ENCODE measurements at places on chromosomes 16 and 17. TPM values are rescaled to one million over a fixed set of nuclear protein-coding genes. Genes with fewer than 3 reads are reported as not detected.

DNA sequence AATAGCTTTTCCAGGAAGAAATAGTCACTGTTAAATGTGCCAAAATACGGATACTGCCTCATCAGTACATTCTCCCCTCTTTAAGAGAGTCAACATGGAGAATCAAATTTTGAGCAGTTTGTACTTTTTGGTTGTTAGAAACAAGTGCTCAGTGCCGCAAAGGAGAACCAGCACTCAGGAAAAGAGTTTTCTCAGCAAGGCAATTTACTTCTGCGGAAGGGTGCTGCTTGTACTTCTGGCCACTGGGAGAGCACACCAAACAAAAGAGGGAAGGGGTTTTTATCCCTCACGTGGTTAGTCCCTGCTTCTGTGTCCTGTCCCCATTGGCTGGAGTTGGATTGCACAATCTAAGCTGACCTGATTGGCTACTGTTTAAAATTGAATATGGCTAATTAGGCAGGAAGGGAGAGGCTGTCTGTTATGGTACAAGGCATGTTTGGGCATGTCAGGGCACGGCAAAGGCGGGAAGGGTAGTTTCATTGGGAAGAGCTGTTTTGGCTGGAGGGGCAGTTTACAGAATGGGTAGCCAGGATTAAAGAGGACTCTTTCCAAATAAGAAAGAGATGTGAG is 499.3 kb downstream of the CDH13 start:
- no peak for DNase-seq

DNA sequence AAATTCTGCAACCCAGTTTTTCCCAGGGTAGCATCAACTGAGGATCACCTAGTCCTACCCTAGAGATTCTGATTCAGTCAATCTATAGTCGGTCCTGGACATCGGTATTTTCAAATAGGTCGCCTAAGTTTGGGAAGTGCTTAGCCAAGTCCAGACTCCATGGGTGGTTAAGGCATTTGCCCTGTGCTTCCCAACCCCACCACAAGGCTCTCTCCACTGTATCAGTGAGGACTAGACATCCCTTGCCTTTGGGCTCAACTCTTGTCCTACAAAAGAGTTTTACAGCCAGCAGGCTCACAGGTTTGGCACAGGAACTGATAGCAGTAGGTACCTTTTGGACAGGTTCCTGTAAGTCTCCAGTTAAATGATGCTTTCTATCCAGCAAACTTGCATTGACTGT is 13.8 kb downstream of the HYDIN start:
- DNase-seq, result no peak

DNA sequence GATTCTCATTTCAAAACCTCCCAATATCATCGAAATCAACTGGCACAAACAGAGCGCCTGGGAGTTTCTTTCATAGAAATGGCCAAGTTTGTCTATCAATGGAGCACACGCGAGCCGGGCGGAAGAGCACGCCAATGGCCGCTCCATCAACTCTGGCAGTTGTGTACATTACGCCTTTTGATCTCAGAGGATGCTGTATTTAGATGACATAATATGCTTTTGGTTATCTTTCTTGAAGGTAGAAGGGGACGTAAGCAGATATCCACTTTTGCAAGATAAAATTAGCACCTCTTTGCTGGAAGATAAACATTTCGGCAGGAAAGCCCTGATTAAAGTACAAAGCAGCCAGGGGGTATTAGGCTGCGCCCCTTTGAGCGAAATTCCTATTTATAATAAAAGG is 287.4 kb downstream of the IRF8 start:
- DNase-seq, result no peak

- no peak for DNase-seq
Measured at GRCh38 chr17:65587534-65588180, 26.2 kb upstream of the AXIN2 start.

DNA sequence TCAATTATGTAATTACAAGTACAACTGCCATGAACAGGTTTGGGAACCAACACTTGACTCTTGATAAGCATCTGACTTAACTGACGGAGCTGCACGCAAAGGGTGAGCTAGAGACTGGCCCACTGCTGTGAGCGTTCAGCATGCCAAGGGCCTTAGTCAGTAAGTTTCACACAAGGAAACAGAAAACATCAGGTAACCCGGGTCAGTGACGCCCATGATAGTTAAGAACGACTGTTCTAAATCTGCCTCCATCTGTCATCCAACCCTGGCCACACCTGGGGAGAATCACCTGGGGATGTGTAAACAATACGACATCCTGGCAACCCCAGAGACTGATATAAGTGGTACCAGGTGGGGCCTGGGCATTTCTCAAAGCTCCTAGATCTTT is 12.3 kb downstream of the SMIM5 start:
- DNase-seq, result no peak

- DNase-seq, result no peak
Measured at GRCh38 chr17:8002721-8003593, 542 bp downstream of the GUCY2D start.

- DNase-seq, result no peak
Measured at GRCh38 chr16:4091240-4092012, 24.8 kb downstream of the ADCY9 start.

- DNase-seq, result no peak
Measured at GRCh38 chr17:57550668-57551315, 194.3 kb downstream of the CCDC182 start.

- DNase-seq, result no peak
Measured at GRCh38 chr16:88444826-88445582, 8.1 kb upstream of the ZFPM1 start.

DNA sequence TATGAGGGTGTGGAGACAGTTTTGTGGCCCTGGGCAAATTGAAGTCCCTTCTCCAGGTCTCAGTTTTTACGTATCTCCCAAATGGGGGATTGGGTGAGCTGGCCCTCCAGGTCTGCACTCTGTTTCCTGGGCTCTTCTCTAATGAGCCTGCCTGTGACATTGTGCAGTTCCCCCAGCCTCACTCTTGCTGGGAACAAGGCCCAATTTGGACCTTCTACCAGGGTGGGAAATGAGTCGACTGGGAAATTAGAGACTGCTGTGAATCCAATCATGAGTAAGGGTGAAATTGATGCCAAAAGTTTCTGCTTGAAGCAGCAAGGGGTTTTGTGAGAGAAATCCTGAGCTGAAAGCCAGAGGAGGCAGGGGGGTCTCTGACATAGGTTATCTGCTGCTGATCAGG is 71.5 kb upstream of the KSR1 start:
- no peak for DNase-seq

- no peak for DNase-seq
Measured at GRCh38 chr16:67430977-67431774, at the start of gene HSD11B2. Gene HSD11B2, plus strand, starts transcription at chr16:67431121. Its CDS starts 128 bp downstream, at chr16:67431249.

DNA sequence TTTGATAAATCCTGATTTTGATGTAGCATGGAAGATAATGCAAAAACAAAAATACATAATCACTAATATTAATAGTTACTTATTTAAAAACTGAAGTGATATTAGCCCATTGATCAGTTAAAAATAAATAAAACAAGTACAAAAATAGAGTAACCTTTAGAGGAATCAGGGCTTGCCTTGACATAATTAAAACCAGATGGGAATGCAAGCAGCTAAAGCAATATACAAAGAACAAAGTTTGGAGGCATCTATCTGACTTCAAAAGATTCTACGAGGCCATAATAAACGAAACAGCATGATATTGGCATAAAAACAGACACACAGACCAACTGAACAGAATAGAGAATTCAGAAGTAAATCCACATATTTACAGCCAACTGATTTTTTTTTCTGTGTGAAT is 15.0 kb upstream of the HEATR3 start:
- DNase-seq, result no peak

DNA sequence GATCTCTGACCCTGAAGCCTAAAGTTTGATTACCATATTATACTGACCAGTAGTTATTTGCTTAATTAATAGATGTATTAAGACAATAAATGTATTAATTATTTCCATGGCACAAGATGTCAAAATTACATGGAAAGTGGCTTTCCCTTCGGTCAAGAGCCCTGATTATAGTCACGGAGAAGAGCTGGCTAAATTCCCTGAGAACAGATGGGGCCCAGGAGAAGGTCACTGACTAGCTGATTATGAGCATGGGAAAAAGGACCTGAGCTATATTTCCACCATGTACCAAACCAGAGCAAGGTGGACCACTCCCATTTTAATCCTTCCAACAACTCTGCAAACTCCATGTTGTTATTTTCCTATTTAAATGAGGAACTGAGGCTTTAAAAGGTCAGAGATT is 12.9 kb upstream of the MYO18A start:
- DNase-seq, result no peak

DNA sequence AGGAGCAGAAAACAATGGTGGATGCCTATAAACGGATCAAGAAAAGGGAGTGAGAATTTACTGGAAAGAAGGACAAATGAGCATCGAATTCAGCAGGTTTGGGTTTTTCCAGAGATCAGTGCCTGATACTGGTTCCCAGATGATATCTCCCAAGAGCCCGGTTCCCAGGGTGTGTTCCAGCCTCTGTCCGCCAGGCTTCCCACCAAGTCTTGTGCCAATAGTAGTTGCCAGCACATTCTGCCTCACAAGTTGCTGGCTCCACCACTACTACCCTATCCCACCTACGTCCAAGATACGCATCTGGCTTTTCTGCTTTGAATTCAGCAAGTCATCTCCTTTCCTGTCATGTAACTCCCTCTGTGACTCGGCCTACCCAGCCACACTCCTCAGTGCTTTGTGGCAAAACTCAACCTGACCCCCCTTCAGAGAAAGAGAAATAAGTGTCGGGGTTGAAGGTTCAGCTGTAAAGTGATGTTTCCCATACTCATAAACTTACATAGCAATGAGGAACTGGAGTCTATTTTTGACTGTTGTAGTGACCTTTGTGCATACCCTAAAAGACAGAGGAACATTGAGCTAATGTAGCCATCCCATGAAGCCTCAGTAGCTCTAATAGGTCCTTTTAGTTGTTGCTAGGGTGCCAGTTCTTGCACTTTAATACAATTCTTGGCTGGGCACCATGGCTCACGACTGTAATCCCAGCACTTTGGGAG is 277.0 kb downstream of the IRX3 start:
- no peak for DNase-seq

GRCh38 chr16:51166091-51166490 is 15.0 kb upstream of the SALL1 start:
- DNase-seq, result no peak

GRCh38 chr16:47211218-47211617 is 67.5 kb upstream of the NETO2 start:
- DNase-seq, result no peak

DNA sequence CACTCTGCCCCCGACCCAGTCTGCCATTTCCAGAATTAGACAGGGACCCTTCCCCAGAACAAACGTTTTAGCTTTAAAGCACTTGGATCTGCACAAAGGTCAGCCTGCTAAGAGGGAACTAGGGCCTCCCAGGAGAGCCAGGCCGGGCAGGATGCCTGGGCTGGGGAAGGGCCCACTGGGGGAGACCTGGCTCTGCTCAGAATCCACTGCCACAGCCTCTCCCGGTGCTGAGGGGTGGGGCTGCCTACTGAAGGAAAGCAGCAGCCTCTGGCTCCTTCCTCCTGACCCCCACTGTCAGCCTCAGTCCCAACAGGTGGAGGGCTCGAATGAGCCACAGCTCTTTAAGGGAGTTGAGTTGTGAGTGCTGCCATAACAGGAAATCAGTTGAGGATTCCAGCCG is 1.7 kb downstream of the YBX2 start:
- no peak for DNase-seq

GRCh38 chr17:66025551-66025950 is 166.4 kb downstream of the CEP112 start:
- DNase-seq, result no peak

DNA sequence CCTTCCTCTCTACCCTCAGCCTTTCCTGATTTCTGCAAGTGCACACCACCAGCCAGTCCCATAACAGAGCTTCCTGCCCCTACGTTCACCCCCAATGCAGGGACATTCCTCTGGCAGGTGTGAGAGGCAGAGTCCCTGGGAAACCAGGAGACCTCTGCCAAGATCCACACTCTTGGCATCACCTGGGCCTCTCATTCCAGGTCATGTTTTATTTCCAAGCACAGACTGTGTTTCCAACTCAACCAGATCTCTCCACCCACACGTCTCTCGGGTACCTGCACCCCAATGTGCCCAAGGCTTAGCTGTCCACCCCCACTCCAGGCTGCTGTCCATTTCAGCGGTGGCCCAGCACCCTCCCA is 21.0 kb upstream of the PHB1 start:
- DNase-seq, result no peak

DNA sequence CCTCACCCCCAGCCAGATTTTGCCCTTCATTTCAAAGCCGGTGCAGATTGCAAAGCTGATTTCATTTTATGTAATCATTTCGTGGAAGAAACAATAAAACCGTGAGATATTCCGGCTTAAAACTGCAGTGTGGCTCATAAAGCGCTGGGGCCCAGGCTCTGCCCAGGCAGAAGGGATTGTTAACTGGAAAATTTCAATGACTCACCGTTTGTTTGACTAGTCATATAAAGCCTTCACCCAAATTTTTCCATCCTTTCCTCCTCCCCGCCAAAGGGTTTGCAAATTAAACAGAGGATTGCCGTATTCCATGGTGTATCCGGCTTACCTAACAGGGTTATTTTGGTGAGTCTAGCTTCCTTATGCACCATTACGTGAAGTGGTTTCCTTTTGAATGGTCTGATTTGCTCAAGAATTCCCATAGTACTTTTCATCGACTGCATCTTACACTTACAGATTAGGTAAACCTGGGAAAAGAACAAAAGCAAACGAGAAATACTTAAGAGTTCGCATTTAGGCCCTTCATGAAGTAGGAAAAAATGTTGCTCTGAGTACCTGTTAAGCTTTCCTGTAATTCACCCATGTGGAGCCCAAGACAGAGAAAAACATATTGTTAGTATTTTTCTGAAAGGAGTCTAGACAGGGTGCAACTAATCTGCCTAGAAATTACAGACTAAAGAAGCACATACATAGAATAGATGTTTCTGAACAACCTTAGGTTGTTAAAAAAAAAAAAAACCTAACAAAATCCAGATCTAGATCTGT is 949 bp upstream of the GSPT1 start:
- no peak for DNase-seq

DNA sequence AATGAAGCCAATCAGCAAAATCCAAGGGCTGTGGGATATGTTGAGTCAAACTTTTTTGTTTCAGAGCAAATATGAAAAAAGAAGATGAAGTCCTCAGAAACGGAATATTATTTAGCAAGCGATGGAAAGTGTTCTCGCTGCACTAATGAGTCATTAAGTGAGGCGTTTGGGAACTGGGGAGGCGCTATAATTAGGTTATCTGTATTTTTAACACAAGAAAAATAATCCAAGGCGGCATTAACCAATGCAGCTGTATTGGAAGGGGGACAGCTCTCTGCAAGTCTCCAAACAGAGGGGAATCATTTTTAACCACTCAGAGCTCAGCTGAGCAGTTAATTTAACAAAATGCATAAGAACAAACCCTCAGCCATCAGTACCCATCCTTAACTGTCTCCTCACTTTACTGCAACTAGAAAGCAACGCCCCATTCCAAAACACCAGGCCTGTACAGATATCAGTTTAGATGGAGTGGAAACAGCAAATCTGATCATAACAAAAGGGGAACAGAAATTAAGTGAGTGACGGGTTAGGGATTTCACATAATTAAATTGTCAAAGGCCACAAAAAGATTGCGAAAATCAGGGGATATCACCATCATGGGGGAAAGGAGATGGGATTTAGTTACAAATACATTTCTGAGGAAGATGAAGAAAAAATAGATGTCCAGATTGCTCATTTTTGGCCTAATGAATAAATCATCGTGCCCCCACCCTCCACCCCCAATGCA is 211.0 kb upstream of the TOX3 start:
- DNase-seq, result no peak

Gene KRT32
- not detected for polyA plus RNA-seq

Gene PITPNM3
- 8.3 TPM for polyA plus RNA-seq

Gene HES7
- not detected for polyA plus RNA-seq

Gene SEC14L5
- 0.14 TPM for polyA plus RNA-seq

Gene KRTAP9-2
- not detected for polyA plus RNA-seq

Gene EPX
- polyA plus RNA-seq, result 0.78 TPM

Gene C16orf96
- polyA plus RNA-seq, result 0.43 TPM

Gene AATK
- polyA plus RNA-seq, result 4.8 TPM

Gene UBALD2
- polyA plus RNA-seq, result 29.0 TPM

Gene KCNJ18
- polyA plus RNA-seq, result not detected

All from left renal cortex interstitium (tissue), 4 donors.